ENCODE measurements at places on chromosomes 12 and 14.

DNA sequence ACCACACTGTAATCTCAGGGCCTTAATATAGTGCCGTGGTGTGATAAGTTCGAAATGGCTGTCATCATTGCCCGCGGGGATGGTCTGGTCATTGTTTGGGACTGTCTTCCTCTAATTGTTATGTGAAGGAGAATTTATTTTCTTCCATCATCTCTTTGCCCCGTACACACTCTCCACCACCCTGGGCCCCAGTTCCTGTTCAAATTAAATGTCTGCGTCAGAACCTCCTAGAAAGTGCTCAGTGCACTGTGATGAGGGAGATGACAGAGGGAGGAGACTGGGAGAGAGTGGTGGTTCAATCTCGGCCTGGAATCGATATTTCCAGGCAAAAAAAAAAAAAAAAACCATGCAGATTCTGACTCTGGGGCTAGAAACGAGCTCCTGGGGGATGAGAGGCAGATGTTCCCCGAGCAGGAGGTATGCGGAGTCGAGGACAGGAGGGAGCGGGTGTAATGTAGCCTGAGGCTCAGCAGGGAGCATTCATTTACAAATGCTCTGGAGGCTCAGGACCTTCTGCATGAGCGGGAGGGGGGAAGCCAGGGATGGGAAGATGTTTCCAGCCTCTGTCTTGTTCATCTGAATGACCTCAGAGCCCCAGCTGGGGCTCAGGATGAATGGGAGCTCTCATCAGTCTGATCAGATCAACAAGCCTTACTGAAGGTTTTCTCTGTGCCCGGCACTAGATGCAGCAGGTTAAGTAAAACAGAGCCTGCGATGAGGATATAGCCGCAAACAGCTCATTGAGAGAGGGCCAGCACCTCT, 219.5 kb downstream of the TBX5 start:
- no peak for DNase-seq

DNA sequence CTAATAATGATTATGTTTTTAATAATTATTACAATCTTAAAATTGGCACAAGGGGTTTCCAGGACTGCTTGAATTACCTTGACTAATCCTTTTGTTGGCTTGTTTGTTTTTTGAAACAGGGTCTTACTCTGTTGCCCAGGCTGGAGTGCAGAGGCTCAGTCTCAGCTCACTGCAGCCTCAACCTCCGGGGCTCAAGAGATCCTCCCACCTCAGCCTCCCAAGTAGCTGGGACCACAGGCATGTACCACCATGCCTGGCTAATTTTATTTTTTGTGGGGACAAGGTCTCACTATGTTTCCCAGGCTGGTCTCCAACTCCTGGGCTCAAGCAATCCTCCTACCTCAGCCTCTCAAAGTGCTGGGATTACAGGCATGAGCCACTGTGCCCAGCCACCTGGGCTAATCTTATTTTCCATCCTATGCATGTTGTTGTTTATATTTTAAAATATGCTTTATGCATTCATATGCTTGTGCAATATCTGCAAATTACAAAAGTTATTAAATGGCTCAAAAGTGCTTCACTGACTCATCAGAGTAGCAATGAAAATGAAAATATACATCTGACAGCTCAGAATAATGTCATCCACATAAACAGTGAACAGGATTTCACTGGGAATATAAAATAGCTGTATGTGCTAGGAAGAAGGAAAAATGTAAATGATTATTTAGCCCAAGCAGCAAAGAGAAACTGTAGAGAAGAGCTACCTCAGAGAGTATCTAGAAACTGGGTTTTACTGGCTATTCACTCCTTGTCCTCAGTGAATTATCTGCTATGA, 24.8 kb upstream of the PLEKHG6 start:
- no peak for DNase-seq

DNA sequence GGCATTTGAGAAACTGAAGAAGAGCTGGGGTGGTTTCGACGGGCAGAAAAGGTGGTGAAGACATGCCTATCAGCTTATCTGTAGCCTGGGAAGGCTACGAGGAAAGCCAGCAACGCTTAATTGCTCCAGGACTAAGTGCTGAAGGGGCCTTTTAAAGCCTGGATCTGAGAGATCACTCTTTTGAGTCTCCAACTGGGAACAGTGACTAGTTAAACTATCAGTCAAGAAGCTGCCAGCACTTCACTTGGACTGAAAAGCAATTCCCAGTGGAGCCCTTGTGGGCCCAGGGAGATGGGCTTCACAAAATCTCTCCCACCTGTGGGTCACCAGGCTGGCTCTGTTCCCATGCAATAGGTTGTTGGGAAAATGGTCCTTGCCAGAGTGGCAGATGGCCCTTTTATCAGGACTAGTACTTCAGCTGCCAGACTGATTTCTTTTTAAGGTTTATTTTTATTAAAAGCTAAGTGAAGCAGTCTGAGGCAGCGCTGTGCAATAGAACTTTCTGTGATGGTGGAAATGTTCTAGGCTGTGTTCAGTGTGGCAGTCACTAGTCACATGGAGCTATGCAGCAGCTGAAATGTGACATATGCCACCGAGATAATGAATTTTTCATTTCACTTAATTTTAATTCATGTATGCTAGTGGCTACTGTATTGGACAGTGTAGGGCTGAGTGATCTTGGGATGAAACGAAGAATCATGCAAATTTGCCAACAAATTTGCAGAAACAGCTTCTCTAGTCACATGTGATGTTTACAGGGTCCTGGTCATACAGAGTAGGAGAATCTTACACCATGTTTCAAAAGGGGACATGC, 276.8 kb downstream of the PCNX1 start:
- DNase-seq = no peak

- DNase-seq = no peak
Observed at GRCh38 chr14:77988096-77988870, 181.9 kb upstream of the NRXN3 start.

GRCh38 chr12:56338308-56339157, at the start of gene IL23A:
Gene IL23A, plus strand, starts transcription at chr12:56338884. Its CDS starts 161 bp downstream, at chr12:56339045.
- DNase-seq = no peak
